ENCODE measurements at places on chromosomes 4 and X. TPM values are rescaled to one million over a fixed set of nuclear protein-coding genes. Genes with fewer than 3 reads are reported as not detected.

DNA sequence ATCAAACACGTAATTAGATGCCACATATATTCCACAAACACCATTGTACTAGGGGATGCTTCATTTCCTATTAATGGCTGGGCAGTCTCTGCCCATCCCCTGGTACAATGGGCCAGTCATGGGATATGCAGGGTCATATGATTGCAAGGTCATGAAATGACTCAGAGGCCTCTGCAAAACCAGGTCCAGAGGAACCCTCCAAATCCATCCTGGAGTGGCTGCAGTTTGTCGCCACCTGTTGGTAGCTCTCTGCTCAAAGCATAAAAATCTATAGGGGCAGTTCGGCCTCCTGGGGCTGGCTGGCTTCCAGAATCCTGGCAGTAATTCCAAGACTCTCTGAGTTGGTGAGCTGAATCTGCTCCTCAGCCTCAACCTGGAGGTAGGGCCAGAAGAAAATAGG, 22.9 kb upstream of the PUDP start:
- H3K27me3 ChIP-seq, result no peaks in the 10 kb centered on the region
- H3K27ac ChIP-seq, result no peak overlapping the region
- DNase-seq, result no peak
- H3K4me3 ChIP-seq, result no peak overlapping the region
- no peaks in the 10 kb centered on the region for H3K4me1 ChIP-seq

- H3K36me3 ChIP-seq, result no peaks in the 10 kb centered on the region
- H3K27me3 ChIP-seq, result no peaks in the 10 kb centered on the region
- H3K27ac ChIP-seq, result no peak overlapping the region
- peaks cover 2% of the 10 kb centered on the region for H3K4me1 ChIP-seq
Observed at GRCh38 chr4:125433453-125433852, 118.7 kb downstream of the FAT4 start.

- no peak overlapping the region for H3K4me3 ChIP-seq
- no peaks in the 10 kb centered on the region for H3K36me3 ChIP-seq
- no peak for DNase-seq
- H3K27me3 ChIP-seq, result no peaks in the 10 kb centered on the region
Observed at GRCh38 chr4:24923550-24923949, 10.7 kb upstream of the CCDC149 start.

DNA sequence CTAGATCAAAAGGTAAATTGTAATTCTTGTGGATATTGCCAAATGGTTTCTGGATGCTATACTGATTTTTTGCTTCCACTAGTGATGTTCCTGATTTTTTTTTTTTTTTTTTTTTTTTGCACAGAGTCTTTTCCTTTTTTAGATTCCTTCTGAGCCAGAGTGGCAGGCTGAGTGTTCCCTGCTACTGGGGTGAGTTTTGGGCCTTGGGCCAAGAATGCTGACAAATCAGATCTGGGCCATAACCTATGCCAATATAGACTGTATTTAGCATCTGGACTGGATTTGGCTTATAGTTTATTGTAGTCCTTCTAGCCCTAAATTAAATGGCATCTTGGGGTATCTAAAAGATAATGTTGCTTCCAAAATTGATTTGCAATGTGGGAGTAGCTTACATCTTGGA, 52.8 kb downstream of the REPS2 start:
- peaks cover 7% of the 10 kb centered on the region for H3K27me3 ChIP-seq
- no peaks in the 10 kb centered on the region for H3K36me3 ChIP-seq
- no peaks in the 10 kb centered on the region for H3K4me1 ChIP-seq

DNA sequence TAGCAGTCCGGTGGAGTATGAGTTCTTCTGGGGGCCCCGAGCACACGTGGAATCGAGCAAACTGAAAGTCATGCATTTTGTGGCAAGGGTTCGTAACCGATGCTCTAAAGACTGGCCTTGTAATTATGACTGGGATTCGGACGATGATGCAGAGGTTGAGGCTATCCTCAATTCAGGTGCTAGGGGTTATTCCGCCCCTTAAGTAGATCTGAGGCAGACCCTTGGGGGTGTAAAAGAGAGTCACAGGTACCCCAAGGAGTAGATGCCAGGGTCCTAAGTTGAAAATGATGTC, 852 bp downstream of the MAGEH1 start:
- H3K4me3 ChIP-seq, result peak overlapping the region; percentile 71
- no peaks in the 10 kb centered on the region for H3K36me3 ChIP-seq
- H3K27ac ChIP-seq, result peak overlapping the region; percentile 85
- peaks cover 2% of the 10 kb centered on the region for H3K4me1 ChIP-seq

- no peaks in the 10 kb centered on the region for H3K4me1 ChIP-seq
- H3K27ac ChIP-seq, result no peak overlapping the region
- no peak overlapping the region for H3K4me3 ChIP-seq
Observed at GRCh38 chr4:82524570-82525152, 37.1 kb downstream of the TMEM150C start.

DNA sequence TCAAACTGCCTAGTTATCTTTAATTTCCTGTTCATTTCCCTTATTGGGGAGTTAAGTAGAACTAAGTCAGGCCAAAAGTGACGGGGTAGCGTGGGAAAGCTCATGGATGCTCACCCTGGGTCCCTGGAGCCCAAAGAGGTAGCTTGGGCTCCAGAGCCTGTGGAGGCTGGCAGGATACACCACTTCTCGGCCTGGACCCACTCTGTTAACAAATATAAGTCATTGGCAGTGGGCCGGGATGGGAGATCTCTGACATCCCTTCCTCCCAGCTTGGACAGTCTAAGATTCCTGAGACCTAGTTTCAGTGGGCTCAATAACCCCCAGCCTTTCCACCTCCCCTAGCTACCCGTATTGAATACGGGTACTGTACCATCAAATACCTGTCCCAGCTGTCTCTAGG, 106.1 kb downstream of the EFNB1 start:
- H3K36me3 ChIP-seq, result no peaks in the 10 kb centered on the region
- H3K4me3 ChIP-seq, result no peak overlapping the region
- H3K27me3 ChIP-seq, result no peaks in the 10 kb centered on the region
- no peak for DNase-seq

DNA sequence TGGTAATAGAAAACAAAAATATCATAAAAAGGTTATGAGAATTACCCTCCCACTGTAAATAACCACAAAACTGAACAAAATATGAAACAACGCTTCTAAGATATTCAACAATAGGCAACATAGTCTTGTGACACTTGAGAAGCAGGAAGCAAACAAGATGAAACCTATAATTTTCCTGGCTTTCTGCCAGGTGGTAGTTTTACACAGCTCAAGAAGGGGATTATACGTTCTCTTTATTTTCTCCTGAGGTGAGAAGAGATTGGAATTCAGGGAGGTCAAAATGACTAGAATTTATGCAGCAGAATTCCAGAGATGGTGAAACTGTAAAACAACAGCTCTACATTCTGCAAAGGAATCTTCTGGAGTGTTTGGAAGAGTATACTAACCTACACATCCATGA, 186.0 kb downstream of the HHIP start:
- DNase-seq, result no peak
- no peaks in the 10 kb centered on the region for H3K36me3 ChIP-seq
- no peaks in the 10 kb centered on the region for H3K27me3 ChIP-seq
- no peaks in the 10 kb centered on the region for H3K4me1 ChIP-seq

DNA sequence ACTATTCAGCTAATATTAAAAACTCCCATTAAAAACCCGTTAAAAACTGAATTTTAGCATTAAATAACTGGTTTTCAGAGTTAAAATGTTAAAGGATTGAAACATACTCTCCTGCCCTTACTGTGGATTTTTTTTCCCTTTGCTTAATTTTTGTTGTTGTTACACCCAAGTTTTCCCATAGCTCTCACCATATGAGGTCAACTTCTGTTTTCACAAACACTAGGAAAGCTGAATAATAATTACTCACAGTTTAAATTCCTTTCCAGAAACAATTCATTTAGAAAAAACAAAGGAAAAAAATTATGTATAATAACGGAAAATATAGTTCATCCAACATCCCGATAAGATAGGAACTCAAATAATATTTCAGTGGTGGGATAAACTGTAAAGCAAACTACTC, 129.0 kb downstream of the PPP3CA start:
- DNase-seq, result no peak
- peaks cover 8% of the 10 kb centered on the region for H3K4me1 ChIP-seq
- no peaks in the 10 kb centered on the region for H3K36me3 ChIP-seq
- H3K27ac ChIP-seq, result no peak overlapping the region

- peak within 1 kb of the TSS; percentile 92 for H3K4me3 ChIP-seq
- no peaks in the 10 kb centered on the region for H3K36me3 ChIP-seq
- peak within 1 kb of the TSS; percentile 87 for H3K27ac ChIP-seq
- peak; percentile 90 for DNase-seq
- no peaks in the 10 kb centered on the region for H3K4me1 ChIP-seq
Observed at GRCh38 chr4:127880763-127881562, at the start of gene PLK4. TSS of gene PLK4 (plus strand) at chr4:127880893. CDS start at chr4:127881135, 242 bp downstream.

GRCh38 chr4:26459054-26459755, 31.1 kb downstream of the CCKAR start:
- no peak overlapping the region for H3K4me3 ChIP-seq
- H3K4me1 ChIP-seq, result no peaks in the 10 kb centered on the region
- no peaks in the 10 kb centered on the region for H3K27me3 ChIP-seq
- DNase-seq, result peak; percentile 80

DNA sequence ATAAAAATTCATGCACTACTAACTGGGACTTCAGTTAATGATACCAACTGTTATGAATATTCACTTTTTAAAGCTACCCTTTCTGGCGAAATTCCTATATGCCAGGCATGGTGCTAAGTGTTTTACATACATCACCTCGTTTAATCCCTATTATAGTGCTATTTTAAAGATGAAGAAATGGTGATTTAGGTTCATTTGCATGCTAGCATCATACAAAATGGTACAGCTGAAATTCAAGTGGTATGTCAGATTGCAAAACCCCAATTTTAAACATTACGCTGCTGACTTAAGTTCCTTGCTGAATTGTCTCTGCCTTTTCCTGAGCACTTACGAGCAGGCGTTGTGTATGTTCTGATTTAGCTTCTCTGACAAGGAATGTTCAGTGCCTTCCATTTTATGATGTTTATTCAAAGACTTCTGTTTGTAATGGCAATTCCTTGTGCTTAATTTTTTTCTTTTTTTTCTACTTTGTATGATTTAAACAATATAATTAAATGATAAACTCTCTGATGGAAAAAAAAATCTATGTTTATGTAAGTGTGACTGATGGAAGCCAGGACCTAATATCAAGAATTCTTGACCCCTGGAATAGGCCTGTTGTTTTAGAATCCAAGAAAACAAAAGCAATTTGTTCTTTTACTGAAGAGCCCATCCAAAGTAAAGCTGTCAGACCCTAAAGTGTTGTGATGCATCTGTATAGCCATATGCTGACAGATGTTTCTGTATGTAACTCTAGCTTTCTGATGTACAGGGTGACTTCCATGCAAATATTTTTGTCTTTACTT, 148.1 kb downstream of the PCDH7 start:
- H3K27ac ChIP-seq, result no peak overlapping the region
- no peak for DNase-seq
- no peaks in the 10 kb centered on the region for H3K36me3 ChIP-seq
- H3K4me1 ChIP-seq, result peaks cover 1% of the 10 kb centered on the region

DNA sequence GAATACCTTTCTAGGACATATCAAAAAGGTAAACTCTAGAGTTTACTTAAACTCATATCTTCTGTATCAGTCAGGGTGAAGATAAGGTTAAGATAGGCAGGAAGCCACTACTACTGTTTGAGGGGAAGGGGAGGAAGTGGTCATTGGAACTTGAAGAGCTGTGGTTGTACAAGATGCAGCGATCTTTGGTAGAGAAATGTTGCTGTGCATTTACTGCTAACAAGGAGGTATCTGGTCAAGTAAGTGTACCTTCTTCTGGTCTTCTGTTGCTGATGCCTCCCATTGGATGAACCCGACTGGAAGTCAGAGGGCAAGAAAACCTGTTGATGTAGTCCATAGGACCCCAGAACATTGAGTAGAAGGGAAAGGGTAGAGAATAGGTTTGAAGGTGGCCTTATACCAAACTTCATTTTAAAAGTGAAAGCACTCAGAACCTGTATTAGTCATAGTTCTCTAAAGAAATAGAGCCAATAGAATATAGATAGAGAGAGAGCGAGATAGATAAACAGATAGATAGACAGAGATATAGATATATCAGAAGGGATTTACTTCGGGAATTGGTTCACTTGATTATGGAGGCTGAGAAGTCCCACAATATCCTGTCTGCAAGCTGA, 47.9 kb upstream of the TSPAN5 start:
- H3K4me1 ChIP-seq, result no peaks in the 10 kb centered on the region
- H3K4me3 ChIP-seq, result no peak overlapping the region
- no peaks in the 10 kb centered on the region for H3K36me3 ChIP-seq
- DNase-seq, result no peak

- no peaks in the 10 kb centered on the region for H3K27me3 ChIP-seq
- H3K4me3 ChIP-seq, result no peak overlapping the region
- H3K27ac ChIP-seq, result no peak overlapping the region
- no peak for DNase-seq
- no peaks in the 10 kb centered on the region for H3K36me3 ChIP-seq
Observed at GRCh38 chr4:5905714-5906113, 12.8 kb upstream of the CRMP1 start.

DNA sequence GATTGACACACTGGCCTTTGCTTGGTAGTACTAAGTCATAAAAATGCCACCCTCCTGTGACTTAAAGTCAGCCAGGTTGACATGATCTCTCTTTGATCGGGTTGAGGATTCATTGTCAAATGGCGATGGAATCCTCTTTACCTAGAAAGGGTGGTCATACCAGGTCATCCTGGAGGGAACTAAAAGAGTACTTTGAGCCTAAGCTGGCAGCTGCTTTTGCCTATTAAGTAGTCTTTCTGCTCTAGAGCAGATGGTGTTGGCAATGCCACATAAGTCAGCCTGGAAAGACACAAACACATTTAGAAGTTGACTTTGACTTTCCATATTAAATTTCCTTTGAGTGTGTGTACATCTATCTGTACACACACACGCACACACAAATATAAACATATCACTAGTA, 39.2 kb upstream of the C4orf54 start:
- H3K27me3 ChIP-seq, result no peaks in the 10 kb centered on the region

GRCh38 chrX:30795981-30796958, 92.8 kb downstream of the TAB3 start:
- no peak overlapping the region for H3K4me3 ChIP-seq
- H3K4me1 ChIP-seq, result no peaks in the 10 kb centered on the region
- H3K36me3 ChIP-seq, result no peaks in the 10 kb centered on the region
- DNase-seq, result no peak
- no peaks in the 10 kb centered on the region for H3K27me3 ChIP-seq
- no peak overlapping the region for H3K27ac ChIP-seq

MGARP gene
- 12.3 TPM for total RNA-seq

DMRTC1 gene
- total RNA-seq, result not detected

NOA1 gene
- 15.0 TPM for total RNA-seq

CPZ gene
- 20.8 TPM for total RNA-seq

All from fibroblast of lung (primary cell).